ENCODE measurements at places on chromosomes 4 and X.

- H3K4me1 ChIP-seq, result no peaks in the 10 kb centered on the region
- no peak overlapping the region for H3K4me3 ChIP-seq
- H3K27ac ChIP-seq, result no peak overlapping the region
- H3K36me3 ChIP-seq, result peaks cover 42% of the 10 kb centered on the region
- no peak for DNase-seq
- H3K27me3 ChIP-seq, result no peaks in the 10 kb centered on the region
These were observed 10.0 kb downstream of the ABHD18 start for GRCh38 chr4:127975121-127975770.

- DNase-seq, result no peak
- no peak overlapping the region for H3K27ac ChIP-seq
- no peaks in the 10 kb centered on the region for H3K27me3 ChIP-seq
- no peaks in the 10 kb centered on the region for H3K4me1 ChIP-seq
These were observed 69.2 kb downstream of the SRPX start for GRCh38 chrX:38151441-38151840.

DNA sequence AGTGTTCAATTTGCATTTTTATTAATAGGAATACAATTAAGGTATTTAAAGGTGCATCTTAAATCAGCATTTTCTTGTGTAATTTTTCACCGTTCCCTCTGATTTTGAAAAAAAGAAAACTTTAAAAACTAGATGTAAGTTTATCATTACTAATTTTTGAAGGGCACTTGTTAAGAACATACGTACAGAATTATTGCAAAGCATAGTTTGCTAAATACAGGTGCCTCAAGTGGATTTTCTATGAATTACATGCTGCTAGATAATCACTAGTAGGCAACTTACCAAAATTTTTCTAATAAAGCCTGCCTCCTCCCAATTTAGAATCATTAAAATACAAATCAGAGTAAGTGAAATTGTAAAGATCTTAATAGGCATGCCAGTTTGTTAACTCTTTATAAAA lies 8.5 kb downstream of the CNKSR2 start:
- DNase-seq, result no peak
- no peaks in the 10 kb centered on the region for H3K27me3 ChIP-seq
- no peak overlapping the region for H3K27ac ChIP-seq
- peaks cover 11% of the 10 kb centered on the region for H3K36me3 ChIP-seq
- no peak overlapping the region for H3K4me3 ChIP-seq
- H3K4me1 ChIP-seq, result peaks cover 4% of the 10 kb centered on the region

GRCh38 chr4:24980740-24981139 lies 50.0 kb downstream of the LGI2 start:
- no peak for DNase-seq
- H3K4me3 ChIP-seq, result no peak overlapping the region
- peaks cover 28% of the 10 kb centered on the region for H3K27me3 ChIP-seq
- H3K36me3 ChIP-seq, result no peaks in the 10 kb centered on the region
- no peak overlapping the region for H3K27ac ChIP-seq
- H3K4me1 ChIP-seq, result peaks cover 16% of the 10 kb centered on the region

DNA sequence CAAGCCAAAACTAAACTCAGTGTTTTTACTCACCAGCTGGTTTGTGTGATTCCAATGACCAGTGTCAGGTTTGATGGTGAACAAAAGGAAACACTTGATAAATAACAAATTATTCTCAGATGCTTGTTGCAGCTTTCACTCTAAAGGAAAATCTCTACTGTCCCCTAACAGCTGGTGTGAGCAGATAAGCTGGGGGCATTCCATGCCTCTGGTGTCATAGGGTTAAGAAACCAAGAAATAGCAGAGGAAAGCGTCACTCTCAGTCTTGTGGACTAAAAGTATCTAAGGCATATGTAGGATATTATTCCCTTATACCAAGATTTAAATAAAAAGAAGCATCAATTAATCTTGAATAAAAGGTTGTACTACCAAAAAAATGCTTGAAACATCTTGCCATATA lies 24.3 kb downstream of the TRPC5 start:
- H3K4me3 ChIP-seq, result no peak overlapping the region

DNA sequence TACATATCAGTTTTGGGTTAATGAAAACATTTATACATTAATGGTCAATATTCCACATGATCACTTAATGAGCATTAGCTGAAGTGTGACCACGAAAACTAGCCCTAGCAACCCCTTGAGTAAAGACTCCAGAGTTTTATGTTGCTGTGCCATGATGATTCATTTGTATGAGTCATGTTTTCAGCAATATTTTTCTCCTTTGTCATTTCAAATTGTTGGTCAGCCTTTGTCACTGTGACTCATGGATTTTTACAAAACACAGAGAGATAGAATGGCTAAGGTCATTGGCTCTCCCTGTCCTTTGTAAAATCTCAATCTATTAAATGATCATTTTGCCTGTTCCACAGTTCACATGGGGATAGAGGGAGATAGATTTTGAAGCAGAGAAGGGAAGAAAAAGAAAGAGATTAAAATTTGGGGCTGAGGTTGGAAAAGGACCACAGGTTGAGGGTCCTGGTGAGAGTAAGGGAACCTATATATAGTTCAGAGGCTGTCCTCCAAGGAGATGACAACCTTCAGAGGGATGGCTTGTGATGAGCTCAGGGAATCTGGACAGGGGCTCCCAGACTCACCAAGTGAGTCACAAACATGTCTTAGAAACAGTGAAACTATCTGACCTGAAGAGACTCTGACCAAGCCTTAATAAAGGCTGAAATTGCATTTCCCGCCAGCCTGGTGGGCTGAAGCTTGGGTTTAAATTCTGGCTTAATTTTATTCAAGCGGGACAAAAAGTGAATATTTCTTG lies 25.6 kb downstream of the NR0B1 start:
- peaks cover 4% of the 10 kb centered on the region for H3K27me3 ChIP-seq
- DNase-seq, result no peak
- H3K4me1 ChIP-seq, result no peaks in the 10 kb centered on the region

DNA sequence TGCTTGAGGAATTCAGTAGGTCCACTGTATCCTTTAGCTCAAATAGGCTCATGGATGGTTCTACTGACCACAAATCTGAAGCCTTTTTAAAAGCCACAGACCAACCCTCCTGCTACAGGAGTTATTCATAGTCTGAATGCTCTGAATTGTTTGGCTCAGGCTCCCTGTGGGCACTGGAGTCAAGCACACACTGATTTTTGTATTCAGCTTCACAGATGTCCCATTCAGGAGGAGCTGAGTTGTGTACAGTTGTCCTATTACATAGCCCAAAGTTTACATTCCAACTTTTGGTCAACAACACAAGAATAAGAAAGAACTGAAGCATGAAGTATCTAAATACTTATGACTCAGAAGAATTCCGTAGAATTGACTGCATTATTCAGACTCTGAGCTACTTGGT lies 243.9 kb downstream of the UNC5C start:
- no peak overlapping the region for H3K4me3 ChIP-seq
- H3K4me1 ChIP-seq, result no peaks in the 10 kb centered on the region
- no peak overlapping the region for H3K27ac ChIP-seq
- peaks cover 16% of the 10 kb centered on the region for H3K36me3 ChIP-seq
- no peaks in the 10 kb centered on the region for H3K27me3 ChIP-seq
- no peak for DNase-seq

- H3K36me3 ChIP-seq, result peaks cover 3% of the 10 kb centered on the region
- peaks cover 12% of the 10 kb centered on the region for H3K27me3 ChIP-seq
- no peak for DNase-seq
- H3K4me1 ChIP-seq, result peaks cover 15% of the 10 kb centered on the region
These were observed at the start of gene TRIML2 for GRCh38 chr4:188109157-188109755. Gene TRIML2 (minus strand): TSS chr4:188109603. CDS start chr4:188105368, 4,235 bp downstream.

- no peaks in the 10 kb centered on the region for H3K36me3 ChIP-seq
- no peaks in the 10 kb centered on the region for H3K4me1 ChIP-seq
- no peak for DNase-seq
- H3K27me3 ChIP-seq, result peaks cover 2% of the 10 kb centered on the region
- H3K27ac ChIP-seq, result no peak overlapping the region
These were observed 191.1 kb downstream of the KCTD8 start for GRCh38 chr4:44257461-44257860.

GRCh38 chr4:52059372-52059771 lies 8.3 kb downstream of the SPATA18 start:
- H3K27me3 ChIP-seq, result peaks cover 13% of the 10 kb centered on the region
- no peak overlapping the region for H3K4me3 ChIP-seq
- H3K4me1 ChIP-seq, result peaks cover 5% of the 10 kb centered on the region
- H3K36me3 ChIP-seq, result no peaks in the 10 kb centered on the region
- no peak for DNase-seq

- peak within 1 kb of the TSS; percentile 78 for H3K4me3 ChIP-seq
- peaks cover 58% of the 10 kb centered on the region for H3K27me3 ChIP-seq
- DNase-seq, result peak; percentile 86
- no peaks in the 10 kb centered on the region for H3K36me3 ChIP-seq
These were observed at the start of gene GABRQ for GRCh38 chrX:152637649-152638442. Gene GABRQ (plus strand): TSS chrX:152637895. CDS start chrX:152638203, 308 bp downstream.

- DNase-seq, result peak; percentile 67
- H3K27ac ChIP-seq, result peak overlapping the region; percentile 99
- peak overlapping the region; percentile 97 for H3K4me3 ChIP-seq
- peaks cover 16% of the 10 kb centered on the region for H3K36me3 ChIP-seq
- H3K27me3 ChIP-seq, result peaks cover 3% of the 10 kb centered on the region
These were observed 895 bp downstream of the USP51 start for GRCh38 chrX:55488593-55489313.

Data from nephron progenitor cell (in vitro differentiated cells).